GM23248 (cell line): ENCODE measurements at places on chromosomes 7 and 10.

DNA sequence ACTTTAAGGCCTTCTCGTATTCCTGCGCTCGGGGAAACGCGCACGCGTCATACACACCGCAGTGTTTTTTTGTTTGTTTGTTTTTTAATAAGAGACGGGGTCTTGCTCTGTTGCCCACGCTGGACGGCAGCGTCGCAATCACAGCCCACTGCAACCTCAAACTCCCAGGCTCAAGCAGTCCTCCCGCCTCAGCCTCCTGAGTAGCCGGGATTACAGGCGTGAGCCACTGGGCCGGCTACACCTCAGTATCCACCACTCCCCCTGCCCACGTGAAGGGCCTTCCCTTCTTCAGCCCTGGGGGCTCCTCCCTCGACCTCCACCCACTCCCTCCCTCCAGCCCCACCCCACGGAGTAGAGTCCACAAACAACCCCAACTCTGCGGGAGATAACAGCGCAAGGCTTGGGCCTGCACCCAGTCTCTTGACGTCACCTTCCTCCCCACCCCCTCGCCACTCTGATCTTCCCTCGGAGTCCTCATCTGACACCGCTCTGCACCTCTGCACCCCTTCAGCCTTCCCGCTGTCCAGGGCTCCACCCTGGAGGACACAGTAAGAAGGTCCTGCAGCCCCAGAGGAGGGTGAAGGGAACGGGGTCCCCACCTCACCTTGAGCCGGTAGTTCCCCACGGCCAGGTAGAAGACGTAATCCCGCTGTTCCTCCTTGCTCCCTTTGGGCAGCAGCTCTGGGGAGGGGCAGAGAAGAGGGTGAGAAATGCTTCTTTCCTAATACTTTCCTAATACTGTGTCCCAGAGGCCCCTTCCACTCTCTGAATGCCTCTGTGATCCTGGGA, 2.8 kb upstream of the CLDN15 start:
- no peak for DNase-seq

DNA sequence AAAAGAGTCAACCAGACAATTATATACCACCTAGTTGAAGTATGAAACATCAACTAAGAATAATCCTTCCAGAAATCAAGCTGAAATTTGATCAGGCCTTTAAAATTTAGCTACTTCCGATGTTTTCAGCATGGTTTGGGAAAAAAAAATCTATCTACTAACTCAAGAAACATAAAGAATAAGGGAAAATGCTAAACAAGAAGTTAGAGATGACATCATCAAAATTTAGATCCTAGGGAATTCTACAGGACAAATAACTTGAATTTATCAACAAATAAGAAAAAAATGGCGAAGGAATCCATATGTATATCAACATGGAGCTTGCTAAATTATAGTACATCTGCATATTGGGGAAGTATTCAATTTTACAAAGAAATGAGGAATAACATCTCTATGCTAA, 36.3 kb downstream of the HYAL4 start:
- no peak for DNase-seq

DNA sequence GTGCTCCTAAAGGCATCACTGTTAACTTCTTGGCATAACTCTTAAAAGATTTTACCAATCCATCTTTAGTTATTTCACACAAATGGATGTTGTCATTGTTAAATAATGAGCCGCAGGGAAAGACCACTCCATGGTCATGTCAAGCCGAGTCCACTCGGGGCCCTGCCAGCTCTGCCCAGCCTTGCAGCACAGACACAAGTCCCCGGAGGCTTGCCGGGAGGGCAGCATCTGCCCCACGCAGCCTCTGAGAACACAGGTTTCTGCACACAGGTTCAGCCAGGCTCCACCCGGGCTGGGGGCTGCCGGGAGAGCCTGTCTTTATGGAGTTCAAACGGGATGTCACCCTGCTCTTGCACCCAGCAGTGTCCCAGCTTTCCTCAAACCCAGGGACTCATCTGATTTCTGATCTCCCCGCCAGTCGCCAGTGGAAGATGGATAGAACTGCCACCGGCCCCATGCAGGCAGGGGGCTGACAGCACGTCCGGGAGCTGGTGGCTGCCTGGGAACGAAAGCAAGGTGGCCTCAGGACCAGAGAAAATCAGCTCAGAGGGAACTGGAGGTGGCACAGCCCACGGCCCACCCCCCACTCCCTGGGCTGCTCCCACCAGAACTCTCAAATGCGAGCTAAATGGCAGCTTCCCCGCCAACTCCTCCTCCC, 156.2 kb downstream of the TCERG1L start:
- no peak for DNase-seq

- DNase-seq: no peak
These were observed 238.4 kb upstream of the PLXDC2 start for GRCh38 chr10:19577807-19578206.

DNA sequence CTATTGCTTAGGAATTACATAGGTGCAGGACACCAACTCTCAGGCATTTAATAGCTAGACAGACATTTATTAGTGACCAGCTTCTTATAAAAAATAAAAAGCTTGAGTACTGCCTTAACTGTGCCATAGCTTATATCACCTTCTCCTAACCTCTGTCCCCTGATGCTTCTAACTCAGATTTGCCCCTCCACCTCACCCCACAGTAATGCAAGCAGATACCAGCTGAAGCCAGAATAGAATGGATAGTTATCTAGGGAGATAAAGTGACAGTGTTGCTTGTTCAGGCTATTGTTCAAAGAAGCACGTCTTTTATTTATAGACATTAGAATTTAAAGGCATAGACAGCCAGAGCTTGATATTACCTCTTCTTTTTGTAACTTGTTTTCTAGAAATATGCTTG, 99.6 kb upstream of the GLCCI1 start:
- DNase-seq: no peak

DNA sequence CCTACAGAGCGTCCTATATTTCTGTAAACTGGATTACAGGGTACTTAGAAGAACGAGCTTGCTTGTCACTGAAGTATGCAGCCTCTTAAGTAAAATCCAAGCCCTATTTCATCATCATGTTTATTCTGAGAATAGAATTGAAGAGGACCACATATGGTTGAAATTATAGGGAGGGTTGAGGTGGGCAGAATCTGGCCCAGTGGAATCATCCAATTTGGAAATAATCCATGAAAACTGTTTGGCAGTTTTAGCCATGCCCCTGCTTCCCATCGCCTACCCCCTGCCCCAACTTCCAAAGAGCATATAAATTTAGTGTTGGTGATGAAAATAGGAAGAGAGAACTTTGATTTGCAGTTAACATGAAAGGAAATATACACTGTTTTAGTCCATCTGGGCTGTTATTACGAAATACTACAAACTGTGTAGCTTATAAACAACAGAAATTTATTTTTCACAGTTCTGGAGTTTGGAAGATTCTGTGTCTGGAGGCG, 150.4 kb downstream of the PRKG1 start:
- peak; percentile 86 for DNase-seq

- DNase-seq: no peak
These were observed 75.7 kb upstream of the NANOS1 start for GRCh38 chr10:118953598-118954393.

- DNase-seq: no peak
These were observed 79.1 kb downstream of the USP6NL start for GRCh38 chr10:11532306-11532705.

GRCh38 chr7:3650844-3651243, 349.8 kb downstream of the SDK1 start:
- DNase-seq: no peak

DNA sequence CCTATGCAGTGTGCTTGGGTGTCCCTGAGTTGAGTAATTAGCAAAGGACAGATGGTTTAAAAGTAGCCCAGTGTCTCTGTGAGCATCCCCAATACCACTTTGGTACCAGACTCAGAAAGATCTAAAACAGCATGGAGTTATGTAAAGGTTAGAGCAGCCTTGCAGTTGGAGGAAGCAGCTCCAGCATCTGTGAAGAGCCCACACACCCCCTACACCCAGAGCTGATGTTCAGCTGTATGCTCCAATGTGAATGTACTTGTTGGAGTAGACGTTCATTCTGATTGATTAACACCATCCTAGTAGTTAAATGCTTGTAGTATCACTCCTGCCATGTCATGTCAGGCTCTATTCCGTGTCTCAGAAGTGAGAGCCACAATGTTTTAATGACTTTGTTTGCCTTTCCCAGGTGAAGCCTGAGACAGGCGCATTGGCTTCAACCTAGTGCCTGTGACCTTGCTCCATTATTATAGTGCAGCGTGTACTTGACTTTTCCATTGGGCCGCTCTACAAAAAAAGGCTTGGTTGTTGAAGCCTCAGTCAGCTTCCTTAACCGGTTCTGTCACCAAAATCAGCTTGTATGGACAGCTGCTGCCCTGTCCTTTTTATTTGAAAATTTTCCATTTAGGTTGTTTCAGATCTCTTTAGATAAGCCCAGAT, 154.2 kb downstream of the LCOR start:
- no peak for DNase-seq

DNA sequence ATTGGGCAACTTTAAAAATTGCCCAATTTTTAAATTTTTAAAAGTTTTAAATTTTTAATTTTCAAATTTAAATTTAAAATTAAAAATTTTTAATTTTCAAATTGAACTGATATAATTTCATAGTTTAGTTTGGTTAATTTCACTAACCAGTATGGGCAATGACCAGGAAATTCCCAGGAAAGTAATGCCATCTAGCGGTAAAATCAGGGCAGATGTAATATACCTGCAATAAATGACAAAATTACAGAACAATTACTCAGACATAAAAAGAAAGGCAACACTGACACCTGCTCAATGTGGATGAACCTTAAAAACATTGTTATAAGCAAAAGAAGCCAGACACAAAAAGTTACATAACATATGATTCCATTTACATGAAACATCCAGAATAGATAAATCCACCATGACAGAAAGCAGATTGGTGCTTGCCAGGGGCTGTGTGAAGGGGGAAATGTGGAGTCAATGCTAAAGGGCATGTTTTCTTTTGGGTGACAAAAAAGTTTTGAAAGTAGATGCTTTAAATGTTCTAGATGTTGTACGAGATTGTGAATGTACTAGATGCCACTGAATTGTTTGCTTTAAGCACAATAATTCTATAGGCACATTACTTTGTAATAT, 28.6 kb upstream of the SLC16A12 start:
- DNase-seq: peak; percentile 62

- DNase-seq: no peak
These were observed 847.1 kb downstream of the REEP3 start for GRCh38 chr10:64368298-64368697.

GRCh38 chr10:84743483-84743882, 415.1 kb downstream of the CCSER2 start:
- peak; percentile 2 for DNase-seq

- no peak for DNase-seq
These were observed 316.5 kb upstream of the IMMP2L start for GRCh38 chr7:111878785-111879184.

GRCh38 chr7:108604307-108605077, 34.8 kb downstream of the DNAJB9 start:
- no peak for DNase-seq

DNA sequence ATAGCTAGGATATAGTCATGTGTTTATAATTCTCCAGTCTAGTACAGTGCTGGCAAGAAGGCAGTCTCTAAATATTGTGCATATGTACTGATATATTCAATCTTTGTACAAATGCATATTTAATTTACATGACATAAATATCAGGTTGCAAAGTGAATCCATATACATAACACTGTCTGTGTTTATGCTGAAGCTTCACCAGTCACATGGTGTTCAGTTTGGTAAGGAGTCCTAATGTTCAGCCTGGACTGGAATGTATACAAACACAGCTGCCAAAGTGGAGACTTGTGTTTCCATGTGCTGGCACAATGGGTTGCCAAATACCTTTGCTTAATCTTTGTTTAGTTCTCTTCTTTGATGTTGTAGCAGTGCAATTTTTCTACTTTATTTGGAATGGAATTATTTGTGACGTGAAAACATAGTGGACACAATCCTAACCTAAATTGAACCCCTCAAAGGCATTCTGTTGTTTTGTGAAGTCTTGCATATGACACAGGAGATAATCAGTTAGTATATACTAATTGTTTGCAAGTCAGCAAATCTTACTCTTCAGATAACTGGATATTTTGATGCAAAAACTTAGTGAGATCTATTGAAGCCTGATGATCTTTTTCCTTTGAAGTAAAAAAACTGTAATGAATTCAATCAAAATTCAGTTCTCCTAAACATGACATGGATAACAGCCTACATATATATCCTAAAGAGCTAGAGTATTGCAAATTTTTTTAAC, 17.3 kb upstream of the ARL4A start:
- DNase-seq: peak; percentile 42

- peak; percentile 37 for DNase-seq
These were observed 1.0 kb downstream of the SMNDC1 start for GRCh38 chr10:110303681-110304080.

DNA sequence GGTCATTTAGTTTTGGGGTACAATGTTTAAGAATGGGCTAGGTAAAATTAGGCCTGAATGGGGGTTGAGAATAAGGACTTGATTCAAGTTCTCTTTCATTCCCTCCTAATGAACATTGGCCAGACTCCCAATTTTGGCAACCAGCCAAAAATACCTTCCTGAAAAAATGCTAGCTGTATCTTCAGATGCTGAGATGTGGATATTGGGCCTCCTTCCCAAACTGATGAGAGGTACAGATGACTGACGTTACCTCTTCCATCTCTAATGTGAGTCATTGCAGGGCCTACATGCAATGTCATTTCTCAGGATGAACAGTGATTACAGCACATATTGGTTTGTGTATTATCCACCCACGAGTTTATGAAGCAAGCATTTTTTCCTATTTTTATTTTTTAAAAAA, 151.6 kb downstream of the SND1 start:
- peak; percentile 48 for DNase-seq

DNA sequence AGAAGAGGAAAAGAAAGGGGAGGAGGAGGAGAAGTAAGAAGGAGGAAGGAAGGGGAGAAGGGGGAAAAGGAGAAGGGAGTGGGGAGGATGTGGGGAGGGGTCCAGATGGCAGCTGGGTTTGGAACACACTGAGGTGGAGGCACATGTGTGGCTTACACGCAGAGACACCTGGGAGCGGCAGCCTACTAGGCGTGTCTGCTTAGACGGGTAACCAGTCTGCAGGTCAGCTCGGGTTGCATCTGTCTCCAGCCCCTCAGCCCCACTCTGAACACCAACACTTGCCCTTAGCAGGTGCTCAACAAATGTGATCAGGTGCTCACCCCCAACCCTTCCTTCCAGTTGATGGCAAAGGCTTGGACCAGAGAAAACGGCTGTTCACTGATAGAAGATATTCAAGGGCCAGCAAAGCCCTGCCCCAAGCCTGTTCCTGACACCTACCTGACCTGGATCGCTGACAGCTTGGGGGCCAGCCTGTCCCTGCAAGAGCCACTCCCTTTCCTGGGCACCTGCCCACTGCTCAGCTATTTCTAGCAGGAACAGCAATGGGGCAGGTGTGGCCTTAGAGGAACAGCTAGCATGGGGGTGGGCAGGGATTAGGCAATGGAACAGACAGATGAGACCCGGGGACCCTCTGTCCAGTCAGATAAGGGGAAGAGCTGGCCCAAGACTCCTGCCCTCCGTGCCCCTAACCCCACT, 70.5 kb downstream of the SH3PXD2A start:
- no peak for DNase-seq

DNA sequence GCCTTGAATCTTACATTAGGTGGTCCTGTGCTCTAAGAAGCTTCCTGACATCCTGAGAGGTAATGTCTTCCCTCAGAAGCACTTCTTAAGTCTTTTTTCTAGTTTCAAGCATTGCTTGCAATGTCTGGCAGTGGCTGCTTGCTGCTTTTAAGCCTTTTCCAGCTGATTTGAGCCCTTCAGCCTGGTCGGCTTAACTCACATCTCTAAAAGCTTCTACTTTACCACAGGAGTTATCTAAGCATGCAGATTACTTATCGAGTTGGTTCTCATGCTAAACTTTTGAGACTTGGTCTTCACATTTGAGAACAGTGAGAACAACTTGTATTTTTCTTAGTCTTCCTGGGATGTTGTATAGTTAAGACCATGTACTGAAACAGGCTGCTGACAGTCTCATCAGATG, 3.9 kb downstream of the LRMDA start:
- no peak for DNase-seq

- no peak for DNase-seq
These were observed 41.1 kb upstream of the FAM204A start for GRCh38 chr10:118383063-118383689.
